CD4-positive, CD25-positive, alpha-beta regulatory T cell (primary cell): ENCODE measurements at places on chromosomes 16 and 17.

- no peak for DNase-seq
These were observed 122.1 kb downstream of the SNX29 start for GRCh38 chr16:12098429-12099310.

GRCh38 chr17:7448461-7448860, 3.6 kb downstream of the CHRNB1 start:
- no peak for DNase-seq

DNA sequence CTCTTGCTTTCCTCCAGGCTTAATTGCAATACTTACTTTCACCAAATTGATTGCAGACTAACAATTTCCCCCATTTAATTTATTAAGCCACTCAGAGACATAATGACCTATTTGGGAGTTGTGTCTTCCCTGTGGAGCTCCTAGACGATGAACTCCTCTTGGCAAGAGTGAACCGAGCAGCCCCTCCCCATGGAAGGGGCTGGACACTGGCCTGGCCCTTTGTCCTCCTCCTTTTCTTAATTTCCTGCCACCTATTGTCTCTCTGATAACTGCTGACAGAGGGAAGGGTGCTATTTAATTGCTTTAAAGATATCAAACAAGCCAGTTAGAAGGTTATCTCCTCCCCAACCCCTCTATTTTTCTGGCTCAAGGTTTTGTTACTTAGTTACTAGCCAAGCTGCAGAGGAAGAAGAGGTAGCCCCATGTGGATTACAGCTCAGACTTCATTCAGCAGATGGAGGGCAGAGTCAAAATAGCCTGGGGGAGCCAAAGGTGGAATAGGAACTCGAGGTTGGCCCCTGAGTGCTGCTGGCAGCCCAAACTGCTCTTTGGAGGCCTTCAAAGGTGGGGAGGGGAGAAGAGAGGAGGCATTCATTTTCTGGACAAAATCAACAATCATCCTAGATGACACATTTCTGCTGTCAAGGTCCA, 3.7 kb upstream of the SSTR2 start:
- no peak for DNase-seq

- no peak for DNase-seq
These were observed 20.6 kb upstream of the CHMP6 start for GRCh38 chr17:80970762-80971703.

DNA sequence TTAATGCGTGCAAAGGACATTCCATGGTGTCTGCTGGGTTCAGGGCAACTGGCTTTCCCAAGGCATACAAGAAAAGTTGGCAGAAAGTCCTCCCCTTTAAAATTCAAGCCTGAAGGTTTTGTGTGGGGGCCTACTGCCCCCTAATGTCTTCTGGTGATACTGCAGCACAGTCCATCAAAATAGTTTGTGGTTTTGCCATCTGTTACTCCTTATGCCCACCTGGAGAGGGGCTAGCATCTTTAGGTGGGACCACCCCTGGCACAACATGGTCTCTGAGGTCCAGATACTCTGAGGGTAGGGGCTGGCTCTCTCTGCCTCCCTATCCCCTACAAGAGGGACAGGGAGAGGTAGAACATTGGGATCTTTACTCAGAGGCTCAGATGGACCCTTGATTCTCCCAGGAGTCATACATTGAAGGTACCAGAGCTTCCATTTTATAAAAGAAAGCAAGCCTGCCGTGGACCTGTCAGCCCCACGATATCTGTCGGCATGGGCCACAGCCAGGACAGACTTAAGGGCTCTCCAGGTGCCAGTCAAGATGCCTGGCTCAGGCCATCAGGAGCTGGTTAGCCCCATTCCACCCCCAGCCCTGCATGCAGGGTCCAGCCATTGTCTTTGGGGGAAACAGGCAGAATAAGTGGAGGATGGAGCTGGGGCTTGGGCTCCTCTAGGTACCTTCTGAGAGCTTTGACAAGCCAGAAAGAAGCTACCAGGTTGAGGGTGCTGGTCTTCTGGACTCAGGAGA, 6.3 kb downstream of the ESRP2 start:
- DNase-seq = no peak

- DNase-seq = no peak
These were observed at the start of gene SLC22A31 for GRCh38 chr16:89200124-89200849. TSS of gene SLC22A31 (minus strand) at chr16:89200537. CDS start at chr16:89200501, 36 bp downstream.

DNA sequence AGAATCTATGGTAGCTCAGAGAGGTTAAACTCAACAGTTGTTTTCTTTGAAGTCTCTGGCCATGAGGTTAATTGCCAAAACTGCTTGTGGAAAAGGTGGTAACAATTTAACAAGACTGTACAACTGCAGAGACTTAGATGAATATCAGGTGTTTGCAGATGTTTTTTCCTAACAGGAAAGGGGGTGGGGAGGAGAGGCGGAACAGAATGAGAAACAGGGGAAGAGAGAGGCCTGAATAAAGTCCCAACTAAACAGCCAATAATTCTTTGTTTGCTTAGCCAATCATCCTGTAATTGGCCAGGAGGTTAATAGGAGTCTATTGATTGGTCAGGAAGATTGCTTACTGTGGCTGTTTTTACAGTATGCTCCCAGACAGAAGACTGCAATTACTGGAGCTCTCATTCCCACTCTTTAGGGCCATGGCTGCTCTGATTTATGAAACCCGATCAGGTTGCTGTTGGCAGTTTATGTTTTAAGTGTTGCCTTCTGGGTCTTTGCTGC, 249.7 kb upstream of the TBX2 start:
- no peak for DNase-seq

DNA sequence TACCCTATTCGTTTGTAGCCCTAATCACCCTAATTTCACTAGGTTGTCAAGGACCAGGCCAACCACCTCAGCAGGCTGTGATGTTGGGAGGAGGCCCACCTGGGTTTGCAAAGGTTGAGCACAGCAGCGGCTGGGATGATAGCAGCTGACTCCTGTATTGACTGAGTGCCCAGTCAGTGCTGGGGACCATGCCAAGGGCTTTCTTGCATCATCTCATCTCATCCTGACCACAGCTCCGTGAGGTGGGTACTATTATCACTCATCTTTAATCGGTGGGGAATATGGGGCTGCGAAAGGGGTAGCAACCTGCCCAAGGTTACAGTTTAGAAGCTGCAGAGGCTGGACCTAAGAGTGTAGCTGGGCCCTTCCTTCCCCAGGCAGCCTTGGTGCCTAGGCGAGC, 11.7 kb downstream of the ATPAF2 start:
- no peak for DNase-seq

DNA sequence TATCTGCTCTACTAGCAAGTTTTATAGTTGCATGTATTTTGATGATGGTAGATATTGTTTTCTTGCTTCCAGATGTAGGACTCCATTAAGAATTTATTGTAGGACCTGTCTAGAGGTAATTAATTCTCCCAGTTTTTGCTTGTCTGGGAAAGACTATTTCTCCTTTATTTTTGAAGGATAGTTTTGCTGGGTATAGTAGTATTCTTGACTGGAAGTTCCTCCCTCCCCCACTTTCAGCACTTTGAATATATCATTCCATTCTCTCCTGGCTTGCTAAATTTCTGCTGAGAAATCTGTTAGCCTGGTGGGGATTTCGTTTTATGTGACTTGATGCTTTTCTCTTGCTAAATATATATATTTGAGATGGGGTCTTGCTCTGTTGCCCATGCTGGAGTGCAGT, 8.0 kb upstream of the PHB1 start:
- no peak for DNase-seq

GRCh38 chr17:74776044-74776962, at the start of gene NAT9:
TSS of gene NAT9 (minus strand) at chr17:74776345. CDS start at chr17:74775698, 647 bp downstream.
- DNase-seq = peak; percentile 96

GRCh38 chr17:42118545-42118944, 2.6 kb downstream of the KAT2A start:
- no peak for DNase-seq

DNA sequence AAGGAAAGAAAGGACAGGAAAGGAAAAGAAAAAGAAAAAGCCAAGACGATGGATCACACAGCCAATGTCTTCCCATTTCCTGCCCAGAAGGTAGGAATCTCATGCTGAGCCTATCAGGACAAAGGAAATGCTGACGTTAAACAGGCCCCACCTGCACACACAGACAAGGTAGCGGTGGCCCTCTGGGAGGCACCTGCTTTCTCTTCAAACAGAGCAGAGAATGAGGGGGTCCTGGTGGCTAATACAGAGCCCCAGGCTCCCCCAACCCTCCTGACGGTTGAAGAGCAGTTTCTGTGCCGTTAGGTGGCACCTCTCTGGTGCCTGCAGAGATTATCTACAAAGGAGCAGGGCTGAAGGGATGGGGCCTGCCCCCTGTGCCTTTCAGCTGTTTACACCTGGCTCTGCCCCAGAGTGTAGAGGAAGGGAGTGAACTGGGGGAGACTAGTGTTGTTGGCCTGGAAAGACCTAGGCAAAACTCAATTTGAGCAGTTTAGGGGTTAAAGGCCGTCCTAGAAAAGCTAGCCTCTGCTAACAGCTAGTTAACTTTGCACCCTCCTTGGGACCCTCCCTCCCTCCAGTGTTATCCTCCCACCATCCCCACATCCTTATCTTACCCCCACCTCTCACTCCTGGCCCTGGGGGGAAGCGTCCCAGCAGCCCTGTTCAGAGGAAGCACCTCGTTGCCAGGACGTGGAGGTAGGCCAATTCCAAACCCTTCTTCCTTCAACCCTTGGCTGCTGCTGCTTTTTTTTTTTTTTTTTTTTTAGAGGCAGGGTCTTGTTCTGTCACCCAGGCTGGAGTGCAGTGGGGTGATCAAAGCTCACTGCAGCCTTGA, 56.3 kb downstream of the ARHGAP27 start:
- no peak for DNase-seq
